Motor neuron (in vitro differentiated cells): ENCODE measurements at places on chromosomes 5 and 9.
A peak's percentile ranks its signal among the peaks of the same experiment; 100 is the strongest.

DNA sequence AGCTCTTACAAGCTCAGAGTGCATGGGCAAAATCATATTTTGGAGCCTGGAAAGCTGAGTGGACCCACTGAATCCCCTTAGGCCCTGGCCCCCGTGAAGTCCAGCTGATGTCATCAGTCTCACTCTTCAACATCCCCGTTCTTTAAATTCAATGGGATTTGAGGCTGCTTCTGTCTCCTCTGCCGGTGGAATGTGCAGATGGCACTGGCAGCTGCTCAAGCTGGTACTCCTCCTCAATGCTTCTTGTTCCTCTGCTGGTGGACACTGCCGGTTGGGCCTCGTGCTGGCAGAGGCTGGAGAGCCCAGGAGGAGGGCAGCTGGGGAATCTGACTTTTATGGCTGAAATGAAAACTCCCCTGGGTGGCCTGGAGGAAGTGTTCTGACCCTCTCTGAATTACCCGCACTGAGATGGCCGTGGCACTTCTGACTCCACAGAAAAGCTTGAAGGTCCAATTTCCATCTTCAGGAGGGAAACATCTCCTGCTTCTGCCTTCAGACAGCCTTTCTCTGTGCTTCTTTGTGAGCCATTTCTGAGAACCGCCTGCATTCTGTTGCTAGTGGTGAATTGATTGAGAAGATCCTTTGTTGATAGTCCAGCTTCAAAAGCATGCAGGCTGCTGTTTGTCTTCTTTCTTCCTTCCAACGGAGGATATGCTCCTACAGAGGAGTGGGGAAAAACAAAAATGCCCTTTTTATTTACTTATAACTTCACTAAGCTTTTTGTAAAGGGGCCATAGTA lies 298.9 kb downstream of the TMEM38B start:
- no peak for ATAC-seq

- ATAC-seq = no peak
Measured at GRCh38 chr9:95722141-95722540, 153.3 kb upstream of the ERCC6L2 start.

- no peak for ATAC-seq
Measured at GRCh38 chr9:126173401-126173800, 153.2 kb upstream of the MVB12B start.

DNA sequence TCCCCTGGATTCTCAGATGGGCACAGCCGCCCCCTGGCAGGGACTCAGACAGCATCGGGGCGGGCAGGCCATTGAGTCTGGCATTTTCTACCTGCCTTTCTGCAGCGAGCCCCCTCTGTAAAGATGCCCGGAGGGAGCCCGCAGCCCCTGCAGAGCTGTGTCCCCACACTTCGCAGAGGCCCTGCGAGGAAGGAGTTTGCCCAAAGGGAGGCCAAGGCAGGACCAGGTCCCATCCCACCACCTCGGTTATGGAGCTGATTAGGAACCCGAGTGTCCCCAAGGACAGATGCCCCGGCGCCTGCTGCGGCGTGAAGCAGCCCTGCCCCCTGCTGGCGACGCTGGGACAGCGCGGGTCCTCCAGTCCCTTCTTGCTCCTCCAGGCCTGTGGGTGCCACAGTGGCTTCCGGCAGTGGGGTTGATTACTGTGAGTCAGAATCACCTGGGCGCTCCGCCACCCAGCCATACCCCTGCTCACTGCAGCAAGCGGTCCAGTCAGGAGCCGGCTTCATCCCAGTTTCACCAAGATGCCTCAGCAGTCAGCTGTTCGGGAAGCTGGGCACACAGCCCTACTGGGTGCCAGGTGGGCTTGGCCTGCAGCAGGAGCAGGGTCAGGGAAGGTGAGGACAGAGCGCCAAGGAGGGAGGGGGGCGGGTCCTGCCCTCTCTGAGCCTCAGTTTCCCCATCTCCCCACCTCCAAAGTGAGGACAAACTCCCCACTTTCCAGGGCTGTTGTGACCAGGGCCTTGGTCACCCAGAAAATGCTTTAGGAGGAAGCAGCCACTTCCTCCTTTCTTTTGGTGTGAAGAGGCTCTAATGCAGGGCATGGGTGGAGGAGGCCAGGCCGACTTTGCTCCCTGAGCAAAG lies 117.2 kb downstream of the RXRA start:
- peak; percentile 85 for ATAC-seq

- no peak for ATAC-seq
Measured at GRCh38 chr9:75169623-75170022, 81.3 kb downstream of the OSTF1 start.
